IMR-90 (cell line): ENCODE measurements at places on chromosomes 1 and 21. TPM values are rescaled to one million over a fixed set of nuclear protein-coding genes. Genes with fewer than 3 reads are reported as not detected.

The TMEM125 gene
- polyA plus RNA-seq: 0.03 and 0.10 TPM in 2 replicates

The HJV gene
- polyA plus RNA-seq: not detected in 2 replicates

The LMOD1 gene
- polyA plus RNA-seq: 48.6 and 51.7 TPM in 2 replicates

The KCNT2 gene
- 0.17 and 0.22 TPM in 2 replicates for polyA plus RNA-seq

The REG4 gene
- not detected in 2 replicates for polyA plus RNA-seq

The FNDC5 gene
- polyA plus RNA-seq: 1.2 and 1.5 TPM in 2 replicates

The PDC gene
- not detected in 2 replicates for polyA plus RNA-seq

The INKA2 gene
- 1.3 and 2.6 TPM in 2 replicates for polyA plus RNA-seq

The TMEM61 gene
- 0.10 TPM in 1 of 2 replicates, not detected in the other for polyA plus RNA-seq

The NTMT2 gene
- not detected in 2 replicates for polyA plus RNA-seq

- no peaks in the 10 kb centered on the region for H3K27me3 ChIP-seq
- DNase-seq: peak; percentile 1
- no peak overlapping the region for H3K27ac ChIP-seq
- no peak overlapping the region for H3K4me3 ChIP-seq
- H3K4me1 ChIP-seq: no peaks in the 10 kb centered on the region
Observed at GRCh38 chr1:195894411-195894810, 713.8 kb downstream of the KCNT2 start.

DNA sequence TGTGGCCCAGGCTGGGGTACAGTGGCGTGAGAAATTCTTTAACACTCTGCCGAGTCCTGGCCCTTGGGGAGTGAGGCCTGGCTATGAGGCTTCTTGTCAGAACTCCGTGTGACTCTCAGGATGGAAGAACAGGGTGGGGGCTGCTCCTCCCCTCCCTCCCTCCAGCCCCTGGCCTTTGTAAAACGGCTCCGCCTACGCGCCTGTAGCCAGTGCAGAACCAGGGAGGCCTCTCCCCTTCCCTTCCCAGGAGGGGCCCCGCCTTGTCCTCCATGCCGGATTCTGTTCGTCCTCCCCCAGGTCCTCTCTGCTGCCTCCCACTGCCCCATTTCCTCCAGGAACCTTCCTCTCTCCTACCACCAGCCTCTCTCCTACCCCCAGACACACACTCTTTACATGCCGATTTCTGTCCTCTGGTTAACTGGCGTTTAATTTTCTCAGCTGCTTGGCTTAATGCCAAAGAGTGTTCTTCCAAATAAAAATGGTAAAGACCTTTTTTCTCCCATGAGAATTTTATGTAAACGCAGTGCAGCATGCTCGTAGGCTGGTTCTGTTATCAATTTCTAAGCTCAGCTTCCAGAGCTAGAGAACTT, 21.0 kb downstream of the PDE9A start:
- DNase-seq: no peak
- 0 out of 2 replicates have a peak, but pooled peaks cover 2% of the 10 kb centered on the region for H3K27me3 ChIP-seq
- no peak overlapping the region for H3K27ac ChIP-seq
- peaks cover 2% of the 10 kb centered on the region; the same call in 1 of the 2 replicates for H3K4me1 ChIP-seq
- H3K4me3 ChIP-seq: no peak overlapping the region

DNA sequence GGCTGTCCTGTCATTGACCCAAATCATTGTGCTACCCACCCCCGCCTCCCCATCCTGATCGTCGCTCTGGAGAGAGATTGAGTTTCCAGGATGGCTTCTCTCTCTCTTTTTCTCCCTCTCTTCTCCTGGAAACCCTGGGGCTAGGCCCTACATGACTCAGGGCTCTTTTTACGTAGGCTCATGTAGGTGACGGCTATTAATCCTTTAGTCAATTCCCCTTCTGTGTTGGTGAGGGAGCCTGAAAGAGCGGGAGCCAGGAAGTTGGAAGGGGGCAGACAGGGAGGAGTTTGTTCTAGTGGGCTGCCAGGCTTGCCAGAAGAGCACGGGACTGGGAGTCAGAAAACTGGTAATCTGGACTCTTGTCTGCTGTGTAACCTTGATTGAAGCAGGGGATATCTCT, 9.7 kb downstream of the ATP2B4 start:
- DNase-seq: peak; percentile 52
- peaks cover 19% of the 10 kb centered on the region for H3K4me1 ChIP-seq
- no peak overlapping the region for H3K27ac ChIP-seq
- H3K4me3 ChIP-seq: no peak overlapping the region
- H3K36me3 ChIP-seq: peaks cover 26% of the 10 kb centered on the region

DNA sequence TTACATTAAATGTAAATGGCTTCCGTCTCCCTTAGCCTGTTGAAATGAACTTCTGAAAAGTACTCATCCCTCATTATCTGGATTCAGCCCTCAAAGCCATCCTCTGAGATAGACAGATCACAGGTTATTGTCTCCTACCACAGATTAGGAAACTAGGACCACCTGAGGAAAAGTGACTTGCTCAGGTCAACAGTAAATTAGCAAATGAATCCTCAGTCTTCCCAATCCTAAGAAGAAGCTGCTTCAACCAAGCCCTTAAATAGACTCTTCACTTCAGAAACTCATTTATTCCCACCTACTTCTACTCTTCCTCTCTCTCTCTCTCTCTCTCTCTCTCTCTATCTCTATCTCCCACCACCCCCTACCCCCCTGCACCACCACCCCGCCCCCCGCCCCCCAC, 152.3 kb downstream of the DMRTA2 start:
- H3K27ac ChIP-seq: no peak overlapping the region
- H3K4me3 ChIP-seq: no peak overlapping the region
- no peaks in the 10 kb centered on the region for H3K27me3 ChIP-seq

GRCh38 chr1:166354406-166354805, 187.6 kb upstream of the FAM78B start:
- no peaks in the 10 kb centered on the region for H3K36me3 ChIP-seq
- no peaks in the 10 kb centered on the region for H3K27me3 ChIP-seq
- no peak for DNase-seq
- no peak overlapping the region for H3K27ac ChIP-seq
- H3K4me1 ChIP-seq: no peaks in the 10 kb centered on the region

- no peaks in the 10 kb centered on the region for H3K36me3 ChIP-seq
- no peaks in the 10 kb centered on the region for H3K4me1 ChIP-seq
- no peak overlapping the region for H3K27ac ChIP-seq
- no peak for DNase-seq
- no peak overlapping the region for H3K4me3 ChIP-seq
Observed at GRCh38 chr1:221184131-221184794, 305.0 kb downstream of the HLX start.

DNA sequence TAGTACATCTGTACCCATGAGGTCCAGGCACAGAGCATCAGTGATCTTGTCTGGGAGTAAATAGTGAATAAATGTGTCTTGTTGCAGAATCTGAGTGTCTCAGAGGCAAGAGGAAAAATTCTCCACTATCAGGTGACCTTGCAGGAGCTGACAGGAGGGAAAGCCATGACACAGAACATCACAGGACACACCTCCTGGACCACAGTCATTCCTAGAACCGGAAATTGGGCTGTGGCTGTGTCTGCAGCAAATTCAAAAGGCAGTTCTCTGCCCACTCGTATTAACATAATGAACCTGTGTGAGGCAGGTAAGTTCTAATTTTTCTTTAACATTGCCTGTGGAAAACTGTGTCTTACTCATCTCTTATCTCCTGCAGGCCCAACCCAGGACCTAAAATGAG, 43.1 kb downstream of the IL12RB2 start:
- H3K27me3 ChIP-seq: peaks cover 2% of the 10 kb centered on the region; the same call in 1 of the 2 replicates
- no peak for DNase-seq
- no peak overlapping the region for H3K4me3 ChIP-seq
- H3K36me3 ChIP-seq: no peaks in the 10 kb centered on the region
- no peaks in the 10 kb centered on the region for H3K4me1 ChIP-seq

- DNase-seq: no peak
- H3K36me3 ChIP-seq: peaks cover 49% of the 10 kb centered on the region
- H3K4me3 ChIP-seq: no peak overlapping the region
- H3K27ac ChIP-seq: no peak overlapping the region
Observed at GRCh38 chr1:11080931-11081330, 18.7 kb downstream of the EXOSC10 start.

DNA sequence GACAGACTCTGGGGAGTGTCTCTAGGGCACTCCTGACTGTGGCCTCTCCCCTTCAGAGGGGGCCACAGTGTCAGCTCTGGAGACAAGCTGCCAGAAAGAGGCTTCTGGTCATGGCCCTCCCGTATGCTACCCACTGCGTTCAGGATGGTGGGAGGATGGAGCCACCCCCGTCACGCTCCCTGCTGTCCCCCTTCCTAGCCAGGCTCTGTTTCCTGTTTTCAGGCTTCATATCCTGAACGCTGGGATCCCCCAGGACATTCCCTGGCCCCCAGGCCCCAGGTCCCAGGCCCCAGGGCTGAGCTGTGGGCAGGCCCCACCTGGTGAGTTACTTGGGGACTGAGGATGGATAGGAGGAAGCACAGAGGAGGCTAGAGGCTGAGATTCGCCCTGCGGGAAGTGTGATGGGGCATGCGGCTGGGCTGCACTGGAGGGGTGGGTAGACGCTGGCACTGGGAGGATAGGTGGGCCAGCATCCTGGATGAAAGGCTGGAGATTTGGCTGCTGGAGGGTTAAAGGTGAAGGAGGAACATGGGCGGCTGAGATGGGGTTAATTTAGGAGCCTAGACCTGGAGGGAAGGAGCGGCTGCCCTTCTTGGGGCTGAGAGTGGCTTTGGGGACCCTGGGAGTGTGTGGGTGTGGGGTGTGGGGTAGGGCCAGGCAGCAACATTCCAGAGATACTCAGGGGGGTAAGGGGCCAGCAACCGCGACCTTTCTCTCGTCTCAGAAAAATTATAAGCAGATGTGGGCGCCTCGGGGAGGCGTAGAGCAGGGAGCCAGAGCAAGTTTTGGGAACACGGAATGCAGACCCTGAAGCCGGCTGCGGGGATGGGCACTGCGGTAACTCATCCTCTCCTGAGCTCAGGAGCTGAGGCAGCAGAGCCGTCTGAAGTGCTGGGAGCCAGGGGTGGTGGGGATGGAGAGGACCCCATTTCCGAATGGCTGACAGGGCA, 8.7 kb downstream of the PEAR1 start:
- no peak overlapping the region for H3K4me3 ChIP-seq
- H3K27ac ChIP-seq: no peak overlapping the region
- H3K27me3 ChIP-seq: no peaks in the 10 kb centered on the region
- H3K4me1 ChIP-seq: peaks cover 36% of the 10 kb centered on the region
- peaks cover 11% of the 10 kb centered on the region for H3K36me3 ChIP-seq
- no peak for DNase-seq

- no peaks in the 10 kb centered on the region for H3K27me3 ChIP-seq
- peak; percentile 50 for DNase-seq
- no peak overlapping the region for H3K27ac ChIP-seq
- peaks cover 18% of the 10 kb centered on the region for H3K36me3 ChIP-seq
Observed at GRCh38 chr1:17653728-17654351, 101.3 kb upstream of the ACTL8 start.

DNA sequence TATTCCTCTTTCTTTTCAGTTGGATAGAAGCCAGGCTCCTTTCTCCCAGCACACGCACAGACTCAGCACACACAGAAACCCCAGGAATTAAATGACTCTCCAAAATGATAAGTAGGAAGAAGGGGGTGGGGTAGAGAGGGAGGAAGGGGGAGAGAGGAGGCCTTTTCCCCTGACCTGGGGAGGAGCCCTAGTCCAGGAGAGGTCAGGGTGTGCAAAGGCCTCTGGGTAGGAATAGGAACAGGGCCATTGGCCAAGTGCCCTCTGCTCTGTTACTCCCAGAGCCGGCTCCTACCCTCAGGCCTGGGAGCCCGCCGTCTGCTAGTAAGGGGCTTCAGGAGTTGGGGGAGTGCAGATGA, 35.6 kb upstream of the PUM1 start:
- no peak overlapping the region for H3K27ac ChIP-seq
- H3K36me3 ChIP-seq: no peaks in the 10 kb centered on the region
- H3K4me3 ChIP-seq: no peak overlapping the region
- peaks cover 10% of the 10 kb centered on the region for H3K4me1 ChIP-seq

DNA sequence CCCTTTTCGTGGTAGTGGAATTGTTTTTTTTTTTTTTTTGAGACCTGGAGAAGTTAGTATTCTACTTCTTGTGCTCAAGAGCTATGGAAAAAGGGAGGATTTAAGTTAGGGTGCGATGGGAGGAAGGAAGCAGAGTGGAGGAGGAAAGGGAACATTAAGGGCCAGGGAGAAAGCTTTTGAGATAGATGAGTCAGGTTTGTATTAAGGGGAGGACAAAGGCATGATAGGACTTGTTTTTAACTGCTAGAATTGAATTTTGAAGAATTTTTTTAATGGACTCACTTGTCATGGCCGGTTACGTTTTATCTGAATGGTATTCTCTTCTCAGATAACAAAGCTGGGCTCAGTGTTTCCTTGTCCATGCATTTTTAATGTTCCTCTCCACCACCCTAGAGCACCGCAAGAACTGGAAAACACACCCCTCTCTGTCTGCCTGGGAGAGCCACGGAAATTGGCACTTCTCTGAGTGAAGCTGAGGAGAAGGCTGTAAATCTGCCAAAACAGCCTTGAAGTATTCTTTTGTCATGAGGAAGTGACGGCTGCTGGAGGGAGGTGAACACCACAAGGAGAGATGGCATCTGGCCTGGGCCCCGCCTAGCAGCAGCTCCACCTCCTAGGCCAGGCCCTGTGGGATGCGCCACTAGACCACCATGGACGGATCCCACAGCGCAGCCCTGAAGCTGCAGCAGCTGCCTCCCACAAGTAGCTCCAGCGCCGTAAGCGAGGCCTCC, 3.5 kb downstream of the NIPAL3 start:
- peak; percentile 38 for DNase-seq
- H3K4me1 ChIP-seq: peaks cover 15% of the 10 kb centered on the region
- H3K27ac ChIP-seq: peak overlapping the region; percentile 71
- peaks cover 16% of the 10 kb centered on the region; the same call in 1 of the 2 replicates for H3K36me3 ChIP-seq

DNA sequence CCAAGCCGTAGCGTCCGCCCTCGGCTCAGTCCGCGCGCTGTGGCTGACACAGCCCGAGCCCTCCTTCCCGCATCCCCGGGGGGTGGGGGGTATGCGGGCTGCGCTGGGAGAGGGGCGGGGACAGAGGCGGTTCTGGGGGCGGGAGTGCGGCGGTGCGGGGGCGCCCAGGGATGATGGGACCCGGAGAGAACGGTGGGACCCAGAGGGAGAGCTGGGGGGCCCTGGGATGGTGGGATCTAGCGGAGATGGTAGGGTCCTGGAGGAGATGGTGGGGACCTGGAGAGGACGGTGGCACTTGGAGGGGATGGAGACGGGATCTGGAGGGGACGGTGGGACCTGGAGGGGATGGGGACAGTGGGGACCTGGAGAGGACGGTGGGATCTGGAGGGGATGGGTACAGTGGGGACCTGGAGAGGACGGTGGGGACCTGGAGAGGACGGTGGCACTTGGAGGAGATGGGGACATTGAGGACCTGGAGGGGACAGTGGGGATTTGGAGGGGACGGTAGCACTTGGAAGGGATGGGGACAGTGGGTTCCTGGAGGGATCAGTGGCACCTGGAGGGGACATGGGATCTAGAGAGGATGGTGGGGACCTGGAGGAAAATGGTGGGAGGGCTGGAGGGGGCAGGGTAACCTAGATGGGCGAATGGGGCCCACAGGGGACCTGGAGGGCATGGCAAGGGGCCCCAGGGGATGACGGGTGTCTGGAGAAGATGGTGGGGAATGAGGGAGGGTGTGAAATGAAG, 477 bp downstream of the SNAP47 start:
- no peaks in the 10 kb centered on the region for H3K27me3 ChIP-seq
- peak overlapping the region; percentile 91 for H3K27ac ChIP-seq
- peaks cover 20% of the 10 kb centered on the region; the same call in 1 of the 2 replicates for H3K36me3 ChIP-seq
- no peak for DNase-seq
- peaks cover 9% of the 10 kb centered on the region; the same call in 1 of the 2 replicates for H3K4me1 ChIP-seq
- H3K4me3 ChIP-seq: peak overlapping the region; percentile 94
